T-helper 2 cell (primary cell): ENCODE measurements at places on chromosomes 1 and 21.

- DNase-seq = peak; percentile 36
These were observed 1.7 kb upstream of the FYB2 start for GRCh38 chr1:56820755-56821461.

- DNase-seq = no peak
These were observed 7.8 kb downstream of the ERG start for GRCh38 chr21:38490411-38491020.

- no peak for DNase-seq
These were observed at the start of gene GPR25 for GRCh38 chr1:200872446-200873115. GPR25 (plus strand) TSS chr1:200872981; CDS start chr1:200873038, 57 bp downstream.

- DNase-seq = no peak
These were observed 4.8 kb downstream of the LACTBL1 start for GRCh38 chr1:22967833-22968232.

- DNase-seq = no peak
These were observed 44.3 kb downstream of the SCCPDH start for GRCh38 chr1:246768403-246769020.

DNA sequence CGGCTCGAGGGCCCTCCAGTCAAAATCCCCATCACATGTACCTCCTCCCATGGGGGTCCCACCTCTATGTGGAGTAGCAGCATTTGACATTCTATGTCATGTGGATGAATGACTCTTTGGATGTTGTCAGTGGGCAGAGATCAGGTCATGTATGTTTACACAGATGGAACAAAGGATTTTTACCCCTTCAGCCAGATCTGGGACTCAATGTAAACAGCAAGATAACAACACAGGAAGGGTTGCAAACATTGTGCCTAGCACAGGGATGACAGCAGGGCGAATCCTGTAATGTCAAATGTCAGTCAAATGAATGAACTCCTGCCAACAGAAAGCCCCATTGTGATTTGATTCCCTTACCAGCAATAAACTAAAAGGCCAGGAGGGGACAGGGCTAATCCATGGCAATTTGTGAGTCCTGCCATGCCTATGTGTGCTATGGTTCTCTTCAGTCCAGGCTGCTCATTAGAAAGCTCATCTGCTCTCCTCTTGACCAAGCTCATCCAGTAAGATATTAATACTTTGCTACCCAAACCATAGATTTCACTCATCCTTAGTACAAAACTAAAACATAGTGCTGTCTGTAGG is 60.3 kb downstream of the PGBD5 start:
- DNase-seq = no peak

GRCh38 chr1:45979778-45980176 is 152.7 kb downstream of the PIK3R3 start:
- no peak for DNase-seq

GRCh38 chr1:186461014-186461413 is at the start of gene PDC:
PDC (minus strand) TSS chr1:186461114; CDS start chr1:186449459, 11,655 bp downstream.
- DNase-seq = no peak

DNA sequence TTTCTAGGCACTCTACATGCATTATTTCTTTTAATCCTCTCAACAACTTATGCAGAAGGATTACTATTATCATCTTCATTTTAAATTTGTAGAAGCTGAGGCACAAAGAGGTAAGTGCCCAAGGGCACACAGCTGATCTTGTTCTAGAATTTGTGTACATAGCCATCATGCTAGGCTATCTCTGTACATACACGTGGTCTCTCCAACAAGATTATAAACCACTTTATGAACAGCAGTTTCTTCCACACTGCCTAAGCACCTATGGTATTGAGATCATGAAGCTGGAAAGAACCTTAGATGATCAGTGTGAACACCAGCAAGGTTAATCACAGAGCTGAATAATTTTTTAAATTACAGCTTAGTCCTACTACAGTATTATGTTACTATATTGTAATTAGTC is 28.9 kb downstream of the UCHL5 start:
- DNase-seq = no peak

DNA sequence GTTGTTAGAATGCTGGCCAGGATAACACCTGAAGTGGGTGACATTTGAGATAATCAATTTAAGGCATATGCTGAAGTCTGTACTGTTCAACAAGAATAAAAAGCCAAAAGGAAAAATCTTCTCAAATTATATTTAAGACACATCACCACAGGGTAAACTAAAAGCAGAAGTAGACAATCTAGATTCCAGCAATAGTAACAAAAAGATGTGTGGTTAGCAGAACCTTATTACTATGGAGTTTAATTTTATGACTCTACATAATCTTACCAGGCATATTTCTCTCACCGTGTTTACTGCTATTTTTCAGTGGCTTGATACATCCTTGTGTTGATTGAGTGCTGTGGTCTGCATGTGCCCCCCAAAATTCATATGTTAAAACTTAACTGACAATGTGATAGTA is 300.4 kb upstream of the ZP4 start:
- no peak for DNase-seq

- DNase-seq = no peak
These were observed 56.5 kb downstream of the CDC7 start for GRCh38 chr1:91557039-91557690.

DNA sequence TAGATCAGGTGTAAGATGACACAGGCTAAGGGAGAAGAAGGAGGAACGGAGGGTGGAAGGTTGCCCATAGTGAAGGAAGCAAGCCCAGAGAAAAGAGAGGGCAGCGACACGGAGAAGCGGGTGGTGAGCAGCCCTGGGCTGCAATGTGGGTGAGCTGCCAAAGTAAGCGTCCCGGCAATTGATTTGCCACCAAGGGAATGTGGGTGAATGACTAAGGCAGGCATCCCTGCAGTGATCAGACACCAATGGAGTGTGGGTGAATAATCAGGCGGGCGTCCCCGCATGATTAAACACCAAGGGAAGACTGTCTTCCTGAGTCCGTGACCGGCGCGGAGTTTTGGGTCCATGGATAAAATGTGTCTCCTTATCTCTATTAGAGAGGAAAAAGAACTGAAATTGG is 79.6 kb downstream of the UCHL5 start:
- DNase-seq = no peak

DNA sequence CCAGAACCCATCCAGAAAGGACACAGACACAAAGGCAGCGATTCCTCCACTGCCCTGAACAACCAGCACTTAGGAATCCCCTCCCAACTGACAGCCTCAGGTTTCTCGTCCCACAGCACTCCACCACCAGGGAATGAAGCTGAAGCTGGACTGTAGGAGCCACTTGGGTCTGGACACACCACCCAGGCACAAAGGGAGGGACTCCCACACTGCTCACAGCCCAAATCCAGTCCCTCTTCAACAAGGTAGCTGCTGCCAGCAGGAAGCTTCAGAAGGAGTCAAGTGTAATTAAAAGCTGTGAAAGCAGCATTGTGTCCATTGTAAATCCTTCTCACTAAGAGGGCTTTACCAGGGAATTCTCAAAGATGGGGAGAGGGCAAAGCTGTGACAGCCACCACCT is 29.0 kb downstream of the LMX1A start:
- DNase-seq = no peak

DNA sequence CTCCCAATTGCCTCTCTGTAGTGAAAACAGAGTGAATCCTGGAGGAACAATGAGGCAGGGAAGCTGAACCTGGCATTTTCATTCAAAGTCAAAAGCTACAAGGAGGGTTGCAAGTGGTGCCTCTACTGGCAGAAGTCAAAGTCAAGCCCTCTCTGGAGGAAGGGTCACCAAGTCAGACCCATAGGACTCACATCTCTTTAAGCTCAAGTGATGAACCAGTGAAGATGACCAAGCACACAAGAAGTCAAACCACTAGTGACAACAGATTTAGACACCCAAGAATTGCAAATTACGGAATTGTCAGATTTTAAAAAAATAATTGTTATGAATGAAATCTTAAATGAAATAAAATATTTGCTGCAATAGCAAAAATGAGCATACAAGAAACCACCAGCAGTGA is 81.1 kb upstream of the ATP1B1 start:
- DNase-seq = no peak

- DNase-seq = no peak
These were observed 21.1 kb downstream of the ERRFI1 start for GRCh38 chr1:8004803-8005573.

DNA sequence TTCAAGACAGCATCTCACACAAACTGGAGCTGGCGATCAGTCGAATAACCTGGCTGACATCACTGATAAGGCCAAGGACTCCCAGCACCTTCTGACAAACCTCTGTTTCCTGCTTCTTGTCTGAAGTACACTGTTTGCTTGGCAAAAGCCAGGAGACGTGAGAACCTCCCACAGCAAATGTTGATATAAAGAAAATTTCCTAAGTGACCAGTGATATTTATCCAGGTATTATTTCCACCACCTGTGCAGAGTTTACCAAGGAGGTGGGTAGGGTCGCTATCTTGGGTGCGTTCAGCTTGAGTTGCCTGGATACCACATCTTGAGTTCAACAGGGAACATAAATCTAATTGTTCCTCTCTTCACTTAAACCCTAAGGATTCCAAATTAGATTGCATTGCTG is 72.9 kb downstream of the SETD4 start:
- no peak for DNase-seq

- DNase-seq = no peak
These were observed 14.6 kb upstream of the TTC4 start for GRCh38 chr1:54701066-54701465.
